ENCODE measurements at places on chromosomes 11 and 22. TPM values are rescaled to one million over a fixed set of nuclear protein-coding genes. Genes with fewer than 3 reads are reported as not detected.

The PTPRJ gene
- total RNA-seq, result 37.0 TPM

- peaks cover 2% of the 10 kb centered on the region for H3K27me3 ChIP-seq
- peak overlapping the region; percentile 64 for H3K4me3 ChIP-seq
- DNase-seq, result no peak
These were observed 65.9 kb downstream of the PRR5L start for GRCh38 chr11:36361901-36362391.

GRCh38 chr11:57174656-57175055, 7.1 kb upstream of the LRRC55 start:
- H3K27ac ChIP-seq, result no peak overlapping the region
- no peak for DNase-seq
- H3K4me1 ChIP-seq, result no peaks in the 10 kb centered on the region
- H3K36me3 ChIP-seq, result no peaks in the 10 kb centered on the region
- H3K27me3 ChIP-seq, result peaks cover 5% of the 10 kb centered on the region

The SLCO2B1 gene
- total RNA-seq, result not detected

DNA sequence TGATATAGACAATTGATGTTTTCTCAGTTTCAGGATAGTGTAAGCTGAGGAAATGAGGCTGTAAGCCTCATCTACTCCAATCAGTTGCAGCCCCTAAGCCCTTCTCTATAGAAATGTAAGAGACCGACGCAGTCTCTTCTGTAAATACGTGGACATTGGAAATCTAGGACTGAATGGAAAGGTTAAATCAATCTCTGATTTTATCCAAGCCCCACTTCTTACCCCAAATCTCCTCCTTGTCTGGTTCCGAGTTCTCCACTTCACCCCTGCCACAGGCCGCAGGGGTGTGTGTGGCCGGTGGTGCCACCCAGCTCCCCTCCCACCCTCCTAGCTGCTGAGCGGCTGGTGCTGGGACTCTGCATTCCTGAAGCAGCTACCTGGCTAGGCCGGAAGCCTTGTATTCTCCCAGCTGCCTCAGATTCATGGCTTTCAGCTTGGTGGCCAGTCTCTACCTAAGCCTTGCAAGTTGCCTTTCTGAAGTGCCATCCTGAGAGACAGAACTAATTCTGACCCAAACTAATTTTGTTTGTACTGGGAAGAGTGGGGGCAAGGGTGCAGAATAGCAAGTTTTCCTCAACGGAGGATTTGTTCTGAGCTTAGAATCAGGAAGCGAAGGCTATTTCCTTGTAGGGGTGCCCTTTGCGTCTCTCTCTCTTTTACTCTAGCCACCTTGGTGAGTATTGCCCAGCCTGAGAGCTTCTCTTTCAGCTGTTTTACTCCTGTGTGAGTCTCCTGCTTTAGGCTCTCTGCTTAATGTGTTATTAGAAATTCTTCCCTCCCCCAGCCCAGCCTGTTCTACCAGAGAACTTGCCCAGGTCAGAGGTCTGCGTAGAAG, 749 bp downstream of the VWA5A start:
- peak overlapping the region; percentile 85 for H3K4me3 ChIP-seq
- peak; percentile 13 for DNase-seq
- peaks cover 15% of the 10 kb centered on the region for H3K4me1 ChIP-seq
- peaks cover 17% of the 10 kb centered on the region for H3K36me3 ChIP-seq
- H3K27ac ChIP-seq, result peak overlapping the region; percentile 76

- no peaks in the 10 kb centered on the region for H3K4me1 ChIP-seq
- H3K27me3 ChIP-seq, result peaks cover 2% of the 10 kb centered on the region
- H3K27ac ChIP-seq, result no peak overlapping the region
- no peak overlapping the region for H3K4me3 ChIP-seq
These were observed 26.2 kb downstream of the ELF5 start for GRCh38 chr11:34487430-34487829.

- H3K27me3 ChIP-seq, result peaks cover 8% of the 10 kb centered on the region
- no peak for DNase-seq
- no peak overlapping the region for H3K4me3 ChIP-seq
These were observed 1.6 kb downstream of the LRRN4CL start for GRCh38 chr11:62687508-62688396.

DNA sequence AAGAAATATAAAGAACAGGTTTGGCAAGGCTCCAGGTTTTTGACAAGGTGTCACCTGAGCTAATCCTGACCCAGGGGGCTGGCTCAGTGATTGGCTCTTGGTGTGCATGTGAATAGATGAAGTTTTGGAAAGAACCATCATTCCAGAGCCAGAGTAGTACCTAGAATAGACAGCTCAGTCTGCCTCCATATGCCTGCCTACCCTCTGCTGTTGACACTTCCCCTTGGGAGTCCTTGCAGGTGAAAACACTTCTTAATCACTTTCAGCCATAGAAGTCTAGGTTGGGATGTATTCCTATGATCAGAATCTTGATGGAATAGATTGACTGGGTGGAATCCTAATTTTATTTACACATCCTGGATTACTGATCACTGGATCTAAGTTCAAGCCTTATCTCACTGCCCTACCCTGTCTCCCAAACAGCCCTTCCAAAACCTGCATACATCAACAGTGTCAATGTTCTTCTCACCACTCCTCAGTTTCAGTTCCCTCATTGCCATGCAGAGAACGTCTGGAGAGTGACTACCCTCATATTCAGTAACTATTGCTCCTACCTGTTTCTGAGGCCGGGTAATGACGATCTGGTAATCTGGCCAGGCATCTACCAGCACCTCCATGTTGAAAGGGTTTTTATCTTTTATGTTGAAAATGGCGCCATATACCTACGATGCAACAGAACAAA, 6.7 kb downstream of the GLYATL2 start:
- H3K27me3 ChIP-seq, result peaks cover 12% of the 10 kb centered on the region
- H3K36me3 ChIP-seq, result no peaks in the 10 kb centered on the region
- no peak for DNase-seq
- H3K27ac ChIP-seq, result no peak overlapping the region

- no peaks in the 10 kb centered on the region for H3K36me3 ChIP-seq
- H3K27me3 ChIP-seq, result peaks cover 1% of the 10 kb centered on the region
- H3K4me1 ChIP-seq, result no peaks in the 10 kb centered on the region
These were observed 34.8 kb upstream of the CARS1 start for GRCh38 chr11:3091846-3092602.

DNA sequence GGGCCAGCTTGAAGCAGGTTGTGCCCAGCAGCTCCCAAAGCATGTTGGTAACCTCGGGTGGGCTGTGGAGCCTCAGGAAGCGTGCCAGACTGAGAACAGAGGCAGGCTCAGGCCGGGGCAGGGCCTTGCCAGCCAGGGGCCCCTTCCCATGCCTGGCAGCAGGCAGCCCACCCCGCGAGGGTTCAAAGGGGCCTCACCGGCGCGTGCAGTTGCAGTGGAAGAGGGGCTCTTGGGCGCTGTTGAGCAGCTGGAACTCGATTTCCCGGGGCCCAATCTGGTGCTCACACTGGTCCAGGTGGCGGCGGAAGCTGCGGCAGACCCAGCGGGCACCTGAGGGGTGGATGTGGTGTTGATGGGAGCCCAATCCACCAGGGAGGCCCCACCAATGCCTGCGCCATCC, 3.6 kb downstream of the PLA2G3 start:
- DNase-seq, result no peak
- H3K27ac ChIP-seq, result no peak overlapping the region
- no peak overlapping the region for H3K4me3 ChIP-seq
- no peaks in the 10 kb centered on the region for H3K36me3 ChIP-seq

DNA sequence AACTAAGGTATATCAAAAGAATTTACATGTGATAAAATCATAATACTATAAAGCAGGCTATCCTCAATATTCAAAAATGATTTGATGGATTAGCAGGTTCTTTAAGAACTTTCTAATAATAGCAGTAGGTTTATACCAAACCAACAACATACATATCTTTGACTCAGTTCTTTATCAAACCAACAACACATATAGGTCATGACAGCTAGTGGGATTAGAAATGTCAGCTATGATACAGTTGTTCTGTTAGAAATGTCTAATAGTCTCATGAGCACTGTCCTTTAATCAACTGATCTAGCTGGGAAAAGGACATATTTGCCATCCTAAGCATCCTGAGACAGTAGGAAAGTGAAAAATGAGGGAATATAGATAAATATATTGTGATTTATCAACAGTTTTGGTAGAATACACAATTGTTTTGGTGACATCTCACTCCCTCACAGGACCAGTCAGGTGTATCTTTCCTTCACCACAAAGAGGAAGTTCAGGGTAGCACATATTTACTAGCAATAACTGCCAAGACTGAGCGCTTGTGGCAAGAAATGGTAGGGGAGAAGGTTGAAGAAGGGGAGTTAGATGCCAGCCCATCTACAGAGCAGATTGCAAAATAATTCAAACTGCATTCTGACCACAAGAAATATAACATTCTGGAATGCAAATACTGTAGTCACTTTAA, 90.8 kb upstream of the APOA1 start:
- H3K36me3 ChIP-seq, result peaks cover 19% of the 10 kb centered on the region
- H3K27ac ChIP-seq, result peak overlapping the region; percentile 83
- H3K27me3 ChIP-seq, result no peaks in the 10 kb centered on the region
- peak overlapping the region; percentile 38 for H3K4me3 ChIP-seq
- H3K4me1 ChIP-seq, result peaks cover 80% of the 10 kb centered on the region

DNA sequence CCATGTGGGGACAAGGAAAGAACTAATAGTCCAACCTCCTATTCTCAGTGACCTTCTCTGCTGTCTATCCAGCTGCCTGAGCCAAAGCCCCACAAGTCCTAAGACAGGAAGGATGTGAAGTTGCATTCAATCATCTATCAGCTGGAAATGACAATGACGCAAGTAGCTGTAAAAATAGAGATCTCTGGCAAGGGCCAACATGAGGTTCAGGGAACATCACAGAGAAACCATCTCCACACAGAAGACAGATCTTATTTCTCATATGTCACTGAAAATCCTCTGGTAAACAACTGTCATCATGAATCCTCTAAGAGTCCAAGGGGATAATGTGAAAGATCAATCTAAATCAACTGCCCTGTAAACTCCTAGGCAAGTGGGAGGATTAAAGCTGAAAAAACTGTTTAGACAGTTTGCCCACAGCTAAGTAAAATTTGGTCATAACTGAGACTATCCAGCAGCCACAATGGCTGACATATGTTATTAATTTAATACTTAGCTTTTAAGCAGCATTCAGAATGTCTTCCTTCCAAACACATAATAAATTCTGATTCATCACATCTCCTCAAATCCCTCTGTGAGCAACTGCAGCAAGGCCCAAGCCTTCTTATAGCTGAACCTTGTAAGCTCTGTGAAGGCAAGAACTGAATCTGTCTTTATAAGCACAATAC, 52.1 kb downstream of the ALG9 start:
- no peak overlapping the region for H3K4me3 ChIP-seq
- H3K36me3 ChIP-seq, result peaks cover 6% of the 10 kb centered on the region
- H3K27ac ChIP-seq, result no peak overlapping the region

- H3K27me3 ChIP-seq, result peaks cover 3% of the 10 kb centered on the region
- DNase-seq, result no peak
- H3K4me1 ChIP-seq, result peaks cover 58% of the 10 kb centered on the region
These were observed 59.6 kb upstream of the CCDC89 start for GRCh38 chr11:85745626-85746025.

The CHRM1 gene
- total RNA-seq, result not detected

GRCh38 chr11:44004452-44005062, 43.2 kb upstream of the ACCSL start:
- H3K27me3 ChIP-seq, result peaks cover 12% of the 10 kb centered on the region
- no peak overlapping the region for H3K4me3 ChIP-seq
- no peaks in the 10 kb centered on the region for H3K4me1 ChIP-seq
- no peak overlapping the region for H3K27ac ChIP-seq
- H3K36me3 ChIP-seq, result no peaks in the 10 kb centered on the region
- DNase-seq, result no peak

DNA sequence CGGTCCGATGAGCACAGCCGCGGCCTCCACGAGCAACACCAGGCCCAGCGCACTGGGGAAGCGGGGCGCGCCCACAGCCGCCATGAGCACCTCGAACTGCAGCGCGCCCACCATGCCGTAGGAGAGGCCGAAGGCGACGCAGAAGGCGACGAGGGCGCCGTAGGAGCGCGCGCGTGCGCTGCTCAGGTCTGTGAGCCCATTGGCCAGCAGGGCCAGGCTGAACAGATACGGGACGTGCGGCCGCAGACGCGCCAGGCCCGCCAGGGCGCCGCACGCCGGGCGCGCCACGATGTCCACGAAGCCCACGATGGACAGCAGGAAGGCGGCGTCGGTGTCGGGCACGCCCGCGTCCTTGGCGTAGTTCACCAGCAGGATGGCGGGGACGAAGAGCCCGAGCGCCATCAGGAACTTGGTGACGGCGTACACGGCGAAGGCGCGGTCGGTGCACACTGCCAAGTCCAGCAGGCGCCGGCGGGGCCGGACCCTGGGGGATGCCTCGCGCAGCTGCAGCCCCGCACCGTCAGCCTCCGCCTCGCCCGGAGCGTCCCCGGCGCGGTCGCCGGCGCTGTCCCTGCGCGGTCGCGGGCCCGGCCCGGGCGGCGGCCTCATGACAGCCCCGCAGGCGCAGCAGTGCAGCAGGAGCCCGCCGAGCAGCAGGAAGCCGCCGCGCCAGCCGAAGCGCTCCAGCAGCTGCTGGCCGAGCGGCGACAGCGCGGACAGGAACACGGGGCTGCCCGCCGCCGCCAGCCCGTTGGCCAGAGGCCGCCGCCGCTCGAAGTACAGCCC, 2.9 kb downstream of the SLC16A8 start:
- H3K36me3 ChIP-seq, result no peaks in the 10 kb centered on the region
- H3K27ac ChIP-seq, result no peak overlapping the region
- H3K4me1 ChIP-seq, result no peaks in the 10 kb centered on the region

The PMM1 gene
- total RNA-seq, result 46.4 TPM

GRCh38 chr11:75561426-75562047, 516 bp upstream of the SERPINH1 start:
- H3K4me3 ChIP-seq, result peak overlapping the region; percentile 99
- H3K4me1 ChIP-seq, result peaks cover 32% of the 10 kb centered on the region
- H3K27me3 ChIP-seq, result no peaks in the 10 kb centered on the region
- H3K36me3 ChIP-seq, result no peaks in the 10 kb centered on the region

- no peak overlapping the region for H3K27ac ChIP-seq
- H3K27me3 ChIP-seq, result peaks cover 11% of the 10 kb centered on the region
- DNase-seq, result no peak
- no peak overlapping the region for H3K4me3 ChIP-seq
- H3K4me1 ChIP-seq, result no peaks in the 10 kb centered on the region
- H3K36me3 ChIP-seq, result no peaks in the 10 kb centered on the region
These were observed 118.0 kb downstream of the GRIK4 start for GRCh38 chr11:120629407-120630080.

The MMP27 gene
- total RNA-seq, result not detected

The DENND6B gene
- 3.5 TPM for total RNA-seq

DNA sequence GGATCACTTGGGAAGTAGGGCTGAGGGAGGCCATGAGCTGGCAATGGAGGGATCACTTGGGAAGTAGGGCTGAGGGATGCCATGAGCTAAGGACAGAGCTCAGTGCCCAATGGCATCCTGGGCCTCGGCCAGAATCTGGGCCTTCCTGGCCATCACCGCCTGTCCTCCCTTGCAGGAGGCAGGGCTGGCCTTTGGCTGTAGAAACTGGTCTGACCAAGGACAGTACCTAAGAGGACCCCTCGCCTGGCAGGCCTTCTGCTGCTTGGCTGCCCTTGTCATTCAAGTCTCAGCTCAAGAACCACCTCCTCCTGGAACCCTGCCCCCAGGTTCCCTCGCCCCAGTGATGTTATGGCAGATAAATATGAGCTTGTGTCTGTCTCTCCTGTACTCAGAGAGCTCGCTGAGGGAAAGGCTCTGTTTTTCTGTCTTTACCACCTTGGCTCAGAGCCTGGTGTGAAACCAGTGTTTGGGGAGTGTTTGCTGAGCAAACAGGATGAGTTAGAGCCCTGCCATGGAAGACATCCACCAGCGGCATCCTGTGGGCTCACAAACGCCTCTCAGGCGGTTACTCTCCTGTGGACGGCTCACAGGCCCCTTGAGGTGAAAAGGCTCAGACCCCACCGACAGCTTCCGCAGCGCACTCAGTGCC, 19.3 kb upstream of the RASL10A start:
- no peak overlapping the region for H3K27ac ChIP-seq
- DNase-seq, result no peak
- H3K4me1 ChIP-seq, result no peaks in the 10 kb centered on the region

All from activated CD4-positive, alpha-beta memory T cell treated with anti-CD3 and anti-CD28 coated beads for 36 hours (primary cell).